Right renal cortex interstitium (tissue), 3 donors: ENCODE measurements at places on chromosomes 12 and 14. TPM values are rescaled to one million over a fixed set of nuclear protein-coding genes. Genes with fewer than 3 reads are reported as not detected.

GRCh38 chr14:23055147-23055550 is 2.2 kb downstream of the CDH24 start:
- no peak for DNase-seq

Gene RIC8B
- 23.8 TPM for polyA plus RNA-seq

DNA sequence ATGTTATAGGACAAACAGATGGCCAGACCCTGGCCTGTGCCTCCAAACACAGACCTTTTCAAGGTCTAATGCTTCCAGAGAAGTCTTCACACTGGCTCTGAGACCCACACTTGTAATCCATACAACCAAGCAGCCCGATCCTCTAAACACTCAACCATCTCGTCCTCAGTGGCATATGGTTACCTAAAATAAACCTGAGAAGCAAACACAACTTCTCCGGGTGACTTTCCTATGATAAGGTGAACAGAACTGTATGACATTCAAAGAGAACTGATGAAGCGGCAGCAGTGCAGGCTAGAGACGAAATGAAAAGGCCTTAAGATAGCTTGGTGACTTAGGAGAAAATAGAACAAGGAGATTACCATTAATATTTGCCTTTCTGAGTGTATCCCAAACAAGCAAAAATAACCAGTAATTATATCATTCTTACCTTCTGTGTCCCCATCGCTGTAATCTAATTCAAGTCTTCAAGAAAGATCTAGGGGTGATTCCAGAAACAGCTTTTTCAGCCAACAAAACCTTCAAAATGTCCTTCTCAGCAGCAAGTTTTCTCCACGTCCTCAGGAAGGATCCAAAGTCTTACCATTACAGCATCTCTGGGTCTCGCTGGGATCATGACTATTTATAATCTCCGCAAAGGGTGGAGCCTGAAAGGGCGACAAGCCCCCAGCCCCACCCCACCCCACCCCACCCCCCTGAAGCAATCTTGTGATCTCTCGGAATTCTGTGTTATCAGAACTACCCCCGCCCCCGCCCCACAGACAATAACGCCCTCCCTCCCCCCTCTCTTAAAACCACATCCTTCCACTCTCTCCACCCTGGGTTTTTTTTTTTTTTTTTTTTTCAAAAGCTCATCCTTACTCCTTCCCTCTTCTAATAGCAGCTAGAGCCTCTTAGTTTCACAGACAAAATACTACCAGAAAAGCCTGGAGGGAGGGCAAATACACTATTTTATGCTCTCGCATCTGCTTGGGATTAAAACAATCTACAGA is at the start of gene SLC2A3:
TSS of gene SLC2A3 (minus strand) at position 598 of the 992 bp plus-strand sequence. CDS start at position 445, 153 bp downstream.
- no peak for DNase-seq

- no peak for DNase-seq
Observed at GRCh38 chr12:59408431-59408830, 187.4 kb upstream of the SLC16A7 start.

DNA sequence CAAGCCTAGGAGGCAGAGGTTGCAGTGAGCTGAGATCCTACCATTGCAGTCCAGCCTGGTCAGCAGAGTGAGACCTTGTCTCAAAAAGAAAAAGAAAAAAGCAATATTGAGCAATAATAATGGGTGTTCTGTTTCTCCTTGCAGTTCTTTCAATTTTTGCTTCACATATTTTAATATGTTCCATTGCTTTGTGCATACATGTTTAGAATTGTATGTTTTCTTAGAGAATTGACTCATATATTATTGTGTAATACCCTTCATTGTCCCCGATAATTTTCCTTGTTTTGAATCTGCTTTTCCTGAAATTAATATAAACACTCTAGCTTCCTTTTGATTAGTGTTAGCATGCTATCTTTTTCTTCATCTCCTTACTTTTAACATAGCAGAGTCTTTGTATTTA is 138.4 kb upstream of the NPAS3 start:
- no peak for DNase-seq

- DNase-seq, result no peak
Observed at GRCh38 chr12:44031472-44032185, 195.7 kb downstream of the TMEM117 start.

DNA sequence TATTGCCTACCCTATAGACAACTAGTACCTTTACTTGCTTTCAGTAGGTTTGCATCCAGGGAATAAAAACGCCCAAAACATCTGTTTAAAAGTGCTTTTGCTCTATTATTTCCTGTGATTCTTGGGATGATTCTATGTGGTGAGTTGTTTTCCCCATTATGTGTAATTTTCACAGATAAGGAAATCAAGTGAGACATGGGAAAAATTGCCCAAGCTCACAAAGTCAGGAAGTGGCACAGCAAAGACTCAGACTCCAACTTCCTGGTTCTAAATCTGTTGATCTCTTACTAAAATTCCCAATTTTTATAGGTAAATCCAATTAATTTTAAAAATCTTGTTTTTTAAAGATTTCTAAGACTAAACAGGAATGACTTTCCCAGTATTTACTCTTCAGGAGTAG is 39.0 kb downstream of the NID2 start:
- no peak for DNase-seq

DNA sequence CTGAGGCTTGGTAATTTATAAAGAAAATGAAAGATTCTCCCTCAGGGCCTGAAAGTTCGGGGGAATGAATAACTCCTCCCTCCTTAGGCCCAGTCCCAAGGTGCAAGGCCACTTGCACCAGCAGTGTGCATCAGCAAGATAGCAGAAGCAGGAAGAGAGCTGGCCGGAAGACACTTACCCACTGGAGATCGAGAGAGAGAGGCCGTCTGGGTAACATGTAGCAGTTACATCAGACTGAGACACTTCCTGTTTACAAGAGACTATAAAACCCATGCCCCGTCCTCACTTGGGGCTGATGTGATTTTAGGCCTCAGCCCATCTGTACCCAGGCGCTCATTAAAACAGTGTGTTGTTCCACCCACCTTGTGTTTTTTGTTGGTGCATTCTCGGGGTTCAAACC is 85.2 kb downstream of the TMTC3 start:
- DNase-seq, result no peak

Gene ENDOU
- polyA plus RNA-seq, result 0.31 TPM

- DNase-seq, result no peak
Observed at GRCh38 chr12:34244608-34245007, 222.3 kb downstream of the ALG10 start.

DNA sequence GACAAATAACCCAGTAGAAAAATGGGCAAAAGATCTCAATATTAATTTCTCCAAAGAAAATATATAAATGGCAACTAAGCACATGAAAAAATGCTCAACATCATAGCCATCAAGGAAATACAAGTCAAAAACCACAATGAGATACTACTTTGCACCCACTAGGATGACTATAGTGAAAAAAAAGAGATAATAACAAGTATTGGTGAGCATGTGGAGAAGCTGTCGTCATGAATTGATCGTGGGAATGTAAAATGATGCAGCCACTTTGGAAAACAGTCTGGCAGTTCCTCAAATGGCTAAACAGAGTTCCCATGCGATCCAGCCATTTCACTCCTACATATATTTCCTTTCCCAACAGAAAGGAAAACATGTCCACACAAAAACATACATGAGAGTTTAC is 18.1 kb downstream of the JDP2 start:
- DNase-seq, result no peak

- DNase-seq, result no peak
Observed at GRCh38 chr12:130847112-130847511, 8.1 kb upstream of the STX2 start.

- no peak for DNase-seq
Observed at GRCh38 chr12:12897302-12897701, 5.9 kb downstream of the GPRC5A start.

Gene C12orf50
- 0.21 TPM for polyA plus RNA-seq

- DNase-seq, result no peak
Observed at GRCh38 chr14:65772921-65773574, 360.5 kb downstream of the FUT8 start.

GRCh38 chr12:47715393-47715876 is 9.6 kb upstream of the RPAP3 start:
- DNase-seq, result peak; percentile 63

Gene KRT2
- polyA plus RNA-seq, result not detected

Gene SLC41A2
- 4.6 TPM for polyA plus RNA-seq

Gene IAPP
- not detected for polyA plus RNA-seq

- DNase-seq, result no peak
Observed at GRCh38 chr12:18684430-18684829, 53.4 kb downstream of the PLCZ1 start.

- no peak for DNase-seq
Observed at GRCh38 chr14:90198541-90199060, 57.8 kb upstream of the PSMC1 start.

Gene SOAT2
- polyA plus RNA-seq, result 1.2 TPM
